Choroid plexus epithelial cell (primary cell): ENCODE measurements at places on chromosomes 1 and 21.

DNA sequence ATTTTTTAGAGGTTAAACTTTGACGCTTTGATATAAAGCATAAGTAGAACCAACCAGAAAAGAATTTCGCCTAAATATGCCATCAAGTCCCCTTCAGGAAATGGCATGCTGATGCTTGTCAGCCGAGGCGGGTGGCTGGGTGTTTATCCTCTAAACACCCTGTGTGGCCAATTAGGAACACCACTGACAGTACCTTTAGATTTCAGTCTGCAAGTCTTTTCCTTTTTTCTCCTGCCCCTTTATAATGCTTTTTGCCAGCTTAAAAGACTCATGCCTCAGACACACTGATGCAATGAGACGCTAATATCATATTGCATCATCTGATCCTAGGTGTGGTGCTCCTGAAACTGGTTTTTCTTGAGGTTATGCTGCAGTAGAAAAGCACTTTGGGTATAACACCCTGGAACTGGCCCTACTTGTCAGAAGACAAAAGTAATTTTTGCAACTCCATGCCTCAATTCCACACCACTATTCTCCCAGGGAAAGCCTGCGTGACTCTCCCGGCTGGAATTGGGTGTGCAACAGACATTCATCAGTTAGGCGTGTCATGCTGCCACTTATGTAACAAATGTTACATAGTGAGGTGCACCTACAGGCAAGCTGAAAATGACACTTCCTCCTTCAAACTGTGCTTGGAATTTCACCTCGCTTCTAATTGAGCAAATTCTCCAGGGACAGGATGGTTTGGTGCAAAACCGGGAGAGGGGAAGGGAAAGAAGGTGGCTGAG is 2.0 kb upstream of the RCC2 start:
- peak; percentile 73 for DNase-seq

- no peak for DNase-seq
These were observed 63.8 kb downstream of the ARHGEF10L start for GRCh38 chr1:17603091-17603841.

- DNase-seq: no peak
These were observed 14.0 kb upstream of the LORICRIN start for GRCh38 chr1:153245466-153245865.

DNA sequence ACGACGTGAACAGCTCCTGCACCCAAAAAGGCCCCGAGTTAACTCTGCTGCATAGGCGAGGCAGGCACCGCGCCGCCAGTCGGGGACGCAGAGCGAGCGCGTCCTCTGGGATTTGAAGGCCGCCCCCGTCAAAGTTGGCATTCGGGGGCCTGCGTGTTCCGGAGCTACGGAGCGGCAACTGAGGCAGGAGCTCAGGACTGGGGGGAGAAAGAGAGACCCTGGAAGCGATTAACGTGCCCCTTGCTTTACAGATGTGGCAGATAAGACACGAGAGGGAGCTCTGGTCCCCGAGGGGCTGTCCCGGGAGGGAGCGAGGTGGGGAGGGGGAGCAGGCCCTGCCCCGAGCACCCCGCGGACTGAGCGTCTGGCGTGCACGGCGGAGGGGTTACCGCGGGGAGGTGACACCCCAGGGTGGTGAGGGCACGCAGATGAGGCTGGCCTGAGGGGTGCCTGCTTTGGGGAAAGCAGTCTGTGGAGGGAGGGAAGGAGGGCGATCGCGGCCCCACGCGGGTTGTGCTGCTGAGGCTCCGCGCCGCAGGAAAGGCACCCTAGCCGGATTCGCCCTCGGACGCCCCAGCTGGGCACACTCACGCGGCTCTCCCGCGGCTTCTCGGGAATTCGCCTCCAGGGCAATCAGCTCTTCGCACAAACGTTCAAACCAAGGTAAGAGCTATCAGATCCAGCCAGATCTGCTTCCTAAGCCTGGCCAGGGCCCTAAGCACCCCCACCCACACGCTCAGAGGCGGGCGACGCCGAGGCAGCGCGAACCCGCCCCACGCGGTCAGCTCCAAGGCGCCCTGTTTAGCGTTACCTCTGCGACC is 26.5 kb downstream of the ACTA1 start:
- no peak for DNase-seq

- no peak for DNase-seq
These were observed 88.1 kb upstream of the HNRNPU start for GRCh38 chr1:244952280-244952933.

DNA sequence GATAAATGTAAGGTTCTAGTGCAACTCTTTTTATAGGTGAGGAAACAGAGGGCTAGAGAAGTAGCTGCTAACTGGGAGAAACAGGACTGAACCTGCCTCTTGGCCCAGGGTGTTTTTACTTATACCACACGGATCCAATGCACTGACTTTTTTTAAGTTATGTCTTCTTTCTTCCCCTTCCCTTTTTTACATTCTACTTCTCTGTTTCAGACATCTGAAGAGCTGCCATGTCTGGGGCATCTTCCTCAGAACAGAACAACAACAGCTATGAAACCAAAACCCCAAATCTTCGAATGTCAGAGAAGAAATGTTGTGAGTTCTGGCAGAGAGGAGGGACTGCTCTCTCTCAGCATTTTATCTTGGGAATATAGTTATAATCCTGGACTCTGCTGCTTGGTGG is 1.4 kb downstream of the PFKFB2 start:
- no peak for DNase-seq

- DNase-seq: no peak
These were observed 26.8 kb upstream of the BACH1 start for GRCh38 chr21:29271927-29272333.

GRCh38 chr1:200247518-200247917 is 162.3 kb downstream of the ZNF281 start:
- DNase-seq: no peak

- peak; percentile 93 for DNase-seq
These were observed 57.1 kb upstream of the SAMSN1 start for GRCh38 chr21:14603202-14603601.

- no peak for DNase-seq
These were observed 14.0 kb upstream of the GSTM4 start for GRCh38 chr1:109641861-109642260.
